Immature natural killer cell (primary cell): ENCODE measurements at places on chromosomes 4 and X. TPM values are rescaled to one million over a fixed set of nuclear protein-coding genes. Genes with fewer than 3 reads are reported as not detected.

The HPGD gene
- polyA plus RNA-seq = 2.3 TPM

The EIF1AX gene
- polyA plus RNA-seq = 88.7 TPM

The TRIM61 gene
- 2.5 TPM for polyA plus RNA-seq

The PPP4R3C gene
- not detected for polyA plus RNA-seq

The ANAPC4 gene
- 25.7 TPM for polyA plus RNA-seq

The TRMT44 gene
- 2.6 TPM for polyA plus RNA-seq

The RNF150 gene
- polyA plus RNA-seq = not detected

The SPIN2A gene
- not detected for polyA plus RNA-seq

The FRMPD4 gene
- not detected for polyA plus RNA-seq

The SCML2 gene
- not detected for polyA plus RNA-seq

The USP17L29 gene
- not detected for polyA plus RNA-seq

The CPLX1 gene
- polyA plus RNA-seq = not detected

The LAMP2 gene
- polyA plus RNA-seq = 102 TPM

The ELF4 gene
- polyA plus RNA-seq = 14.7 TPM

The MAGEA8 gene
- not detected for polyA plus RNA-seq

The SMR3B gene
- polyA plus RNA-seq = not detected

The CPZ gene
- not detected for polyA plus RNA-seq

The NALF2 gene
- polyA plus RNA-seq = not detected

The MAGEA6 gene
- polyA plus RNA-seq = not detected

The ENPEP gene
- not detected for polyA plus RNA-seq

The ATP8A1 gene
- 15.3 TPM for polyA plus RNA-seq

The GIMD1 gene
- polyA plus RNA-seq = not detected

The SLC39A8 gene
- polyA plus RNA-seq = 28.6 TPM

The CT83 gene
- polyA plus RNA-seq = not detected

The SSX1 gene
- polyA plus RNA-seq = not detected

The FAM9C gene
- not detected for polyA plus RNA-seq

The KLB gene
- not detected for polyA plus RNA-seq

The CSAG2 gene
- polyA plus RNA-seq = not detected

The CLNK gene
- 1.8 TPM for polyA plus RNA-seq

The XAGE1A gene
- polyA plus RNA-seq = not detected

The PF4V1 gene
- not detected for polyA plus RNA-seq

The FRMPD3 gene
- polyA plus RNA-seq = not detected
